Myocyte (in vitro differentiated cells): ENCODE measurements at places on chromosomes 2 and 18.

- peak; percentile 27 for DNase-seq
Observed at GRCh38 chr2:174522553-174522952, 35.7 kb upstream of the GPR155 start.

GRCh38 chr2:42949125-42949524 is 156.7 kb upstream of the HAAO start:
- DNase-seq, result no peak

DNA sequence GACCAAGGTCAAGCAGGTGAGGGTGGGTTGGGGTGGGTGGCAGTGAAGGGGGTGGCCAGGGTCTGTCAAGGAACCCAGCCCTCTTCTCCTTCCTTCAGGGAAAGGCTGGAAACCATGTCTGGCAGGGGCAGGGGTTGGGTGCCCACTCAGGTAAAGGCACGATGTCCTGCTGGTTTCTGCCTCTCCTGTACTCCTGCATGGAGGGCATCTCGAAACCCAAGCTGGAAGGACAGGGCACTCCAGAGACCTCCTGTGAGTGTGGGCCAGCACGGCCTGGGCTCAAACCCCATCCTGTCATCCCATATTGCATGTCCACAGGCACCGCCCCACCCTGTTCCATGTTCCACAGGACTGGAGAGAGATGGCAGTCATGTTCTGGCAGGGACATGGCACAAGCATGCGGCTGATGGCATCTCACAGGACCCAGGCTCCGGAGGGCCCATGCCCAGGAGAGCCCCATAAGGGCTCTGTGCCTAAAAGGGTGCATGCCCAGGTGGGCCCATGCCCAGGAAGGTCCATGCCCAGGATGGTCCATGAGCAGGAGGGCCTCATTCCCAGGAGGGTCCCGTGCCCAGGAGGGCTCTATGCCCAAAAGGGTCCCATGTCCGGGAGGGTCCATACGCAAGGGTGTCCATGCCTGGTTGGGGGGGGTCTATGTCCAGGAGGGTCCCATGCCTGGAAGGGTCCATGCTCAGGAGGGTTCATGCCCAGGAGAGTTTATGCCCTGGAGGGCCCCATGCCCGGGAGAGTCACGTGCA is 6.4 kb downstream of the GPR35 start:
- no peak for DNase-seq

DNA sequence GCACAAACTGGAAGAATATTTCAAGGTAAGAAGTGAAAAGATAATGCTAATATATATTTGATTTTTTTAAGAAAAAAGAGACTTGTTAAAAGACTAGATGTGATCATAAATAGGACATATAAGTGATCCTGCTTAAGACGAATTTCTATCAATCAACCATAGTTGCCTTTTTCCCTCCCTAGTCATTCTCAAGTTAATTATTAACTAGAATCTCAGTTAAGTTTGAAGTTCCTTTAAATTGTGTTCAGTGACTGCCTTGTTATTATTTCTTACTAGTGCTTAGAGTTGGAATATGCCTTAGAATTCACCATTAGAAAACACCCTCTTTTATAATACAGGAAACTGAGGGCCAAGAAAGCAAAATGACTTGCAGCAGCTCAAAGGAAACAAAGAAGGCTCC is 141.5 kb upstream of the SP5 start:
- DNase-seq, result no peak

GRCh38 chr2:165793779-165794535 is at the start of gene GALNT3:
Gene GALNT3, minus strand, starts transcription at chr2:165794247. Its CDS starts 23,547 bp downstream, at chr2:165770700.
- no peak for DNase-seq

DNA sequence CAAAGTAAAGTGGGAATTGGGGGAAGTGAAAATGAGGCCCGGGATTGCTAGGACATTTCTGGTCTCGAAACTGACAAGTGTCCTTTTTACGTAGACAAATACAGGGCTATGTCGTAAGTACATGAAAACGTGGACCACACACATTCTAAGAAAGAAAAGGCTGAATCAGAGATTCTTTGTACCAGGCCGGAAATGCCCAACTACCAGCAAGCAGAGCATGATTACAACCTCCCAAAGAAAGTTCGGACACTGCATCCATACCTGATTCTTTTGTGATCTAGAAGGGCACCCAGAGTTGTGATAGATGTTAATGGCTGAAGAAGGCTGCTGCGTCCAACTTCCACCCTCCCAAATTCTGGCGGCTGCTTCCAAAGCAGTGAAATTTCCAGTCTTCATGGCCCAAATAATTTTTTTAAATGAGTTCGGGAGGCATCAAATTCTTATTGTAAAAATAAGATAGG is 1.7 kb downstream of the RBMS1 start:
- peak; percentile 53 for DNase-seq

- no peak for DNase-seq
Observed at GRCh38 chr18:48836231-48836805, 114.4 kb downstream of the SMAD7 start.

GRCh38 chr2:230661072-230661957 is 51.3 kb upstream of the CAB39 start:
- DNase-seq, result no peak

GRCh38 chr2:205216580-205216979 is 465.7 kb upstream of the NRP2 start:
- DNase-seq, result no peak

DNA sequence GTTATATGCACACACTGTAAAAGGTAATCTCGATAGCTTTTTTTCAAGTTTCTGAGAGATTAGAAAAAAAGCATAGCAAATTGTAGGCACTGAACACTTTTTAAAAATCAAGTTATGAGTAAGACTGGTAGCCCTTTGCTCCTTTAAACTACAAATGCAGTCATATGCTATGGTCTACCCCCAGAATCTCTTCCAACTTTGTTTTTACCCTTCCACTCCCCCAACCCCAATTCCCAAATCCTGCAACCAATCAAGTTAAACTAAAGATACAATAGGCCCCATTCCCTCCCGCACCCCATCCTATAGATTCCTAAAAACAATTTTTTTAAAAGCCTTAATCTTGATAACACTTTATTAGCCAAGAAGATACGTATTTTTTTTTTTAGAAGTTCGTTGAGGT is 752 bp upstream of the BAZ2B start:
- DNase-seq, result no peak

DNA sequence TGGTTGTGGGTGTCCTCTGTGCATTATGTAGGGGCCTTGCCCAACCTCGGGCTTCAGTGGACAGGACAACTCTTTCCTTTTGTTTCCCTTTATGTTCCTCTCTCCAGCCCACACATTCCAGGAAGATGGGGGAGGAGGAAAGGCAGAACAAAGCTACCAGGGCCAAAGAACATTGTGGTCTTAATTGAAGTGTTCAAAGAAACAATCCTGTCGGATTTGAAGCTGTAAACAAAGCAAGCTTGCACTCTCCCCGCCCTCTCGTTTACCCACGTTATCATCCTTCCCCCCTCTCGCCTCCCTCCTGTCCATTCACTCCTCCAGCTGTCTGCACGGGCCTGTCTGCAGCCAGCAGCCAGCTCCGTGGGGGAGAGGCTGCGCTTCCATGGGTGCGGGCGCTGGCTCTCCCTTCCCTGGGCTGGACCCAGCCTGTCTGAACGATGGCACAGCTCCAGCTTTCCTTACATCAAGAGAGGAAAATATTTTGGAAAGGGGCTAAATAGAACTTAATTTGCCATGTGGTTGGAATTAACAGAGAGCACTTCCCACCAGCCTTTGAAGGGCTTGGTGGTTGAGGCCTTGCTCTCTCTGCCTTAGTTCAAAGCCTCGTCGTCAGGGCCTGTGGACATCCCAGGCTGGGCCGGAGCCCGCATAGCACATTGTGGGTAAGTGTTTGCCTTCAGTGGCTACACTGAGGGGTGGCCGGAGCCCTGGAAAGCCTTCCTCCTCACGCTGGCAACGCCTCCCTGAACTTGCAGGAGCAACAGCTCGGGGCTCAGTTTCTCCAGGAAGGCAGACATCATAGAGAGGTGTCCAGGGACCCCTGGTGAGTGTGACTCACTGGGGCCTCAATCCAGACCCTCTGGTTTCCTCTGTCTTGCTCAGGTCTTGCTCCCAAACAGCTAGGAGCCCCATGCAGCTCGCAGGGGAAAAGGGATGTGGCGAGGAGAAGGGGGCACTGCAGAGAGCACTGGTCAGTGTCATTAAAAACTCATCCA is 60.6 kb upstream of the HS6ST1 start:
- DNase-seq, result no peak

DNA sequence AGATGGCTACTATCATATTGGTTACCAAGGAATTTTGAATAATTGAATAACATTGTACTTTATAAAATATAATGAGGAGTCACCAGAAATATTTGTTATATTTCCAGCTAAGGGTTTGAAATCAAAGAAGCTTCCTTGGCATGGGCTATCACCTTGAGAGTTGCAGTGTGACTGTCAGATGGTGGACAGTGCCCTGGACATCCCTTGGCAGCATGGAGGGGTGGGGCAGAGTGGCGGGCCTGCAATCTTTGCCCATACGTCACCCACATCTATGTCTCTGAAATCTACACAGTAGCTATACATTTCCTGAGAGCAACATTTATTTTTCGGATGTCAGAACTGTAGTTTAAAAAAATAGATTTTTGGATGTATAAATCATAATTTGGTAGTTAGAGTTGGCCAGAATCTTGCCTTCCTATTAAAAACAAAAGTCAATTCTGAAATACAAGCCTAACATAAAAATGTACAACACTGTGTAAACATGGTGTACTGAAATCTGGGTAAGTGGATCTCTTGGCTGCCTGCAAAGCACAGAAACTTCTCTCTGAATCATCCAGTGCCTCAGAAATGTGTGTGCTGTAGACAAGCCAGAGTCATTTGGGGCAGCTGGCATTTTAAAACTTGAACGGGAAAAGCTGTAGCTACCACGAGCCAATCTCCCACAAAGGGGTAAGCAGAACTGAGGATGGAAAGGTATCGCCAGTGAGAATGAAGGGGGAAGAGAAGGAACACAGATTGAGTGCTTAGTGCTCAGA is 124.2 kb upstream of the ARHGAP28 start:
- DNase-seq, result peak; percentile 67

- no peak for DNase-seq
Observed at GRCh38 chr2:3319745-3320566, 57.7 kb downstream of the EIPR1 start.

GRCh38 chr2:3647831-3648651 is 10.0 kb upstream of the ALLC start:
- DNase-seq, result no peak

GRCh38 chr18:62991959-62992358 is 276.6 kb downstream of the PHLPP1 start:
- DNase-seq, result no peak

- peak; percentile 75 for DNase-seq
Observed at GRCh38 chr2:217964275-217965161, 38.3 kb downstream of the TNS1 start.

- DNase-seq, result no peak
Observed at GRCh38 chr2:57878866-57879210, 167.8 kb upstream of the VRK2 start.

DNA sequence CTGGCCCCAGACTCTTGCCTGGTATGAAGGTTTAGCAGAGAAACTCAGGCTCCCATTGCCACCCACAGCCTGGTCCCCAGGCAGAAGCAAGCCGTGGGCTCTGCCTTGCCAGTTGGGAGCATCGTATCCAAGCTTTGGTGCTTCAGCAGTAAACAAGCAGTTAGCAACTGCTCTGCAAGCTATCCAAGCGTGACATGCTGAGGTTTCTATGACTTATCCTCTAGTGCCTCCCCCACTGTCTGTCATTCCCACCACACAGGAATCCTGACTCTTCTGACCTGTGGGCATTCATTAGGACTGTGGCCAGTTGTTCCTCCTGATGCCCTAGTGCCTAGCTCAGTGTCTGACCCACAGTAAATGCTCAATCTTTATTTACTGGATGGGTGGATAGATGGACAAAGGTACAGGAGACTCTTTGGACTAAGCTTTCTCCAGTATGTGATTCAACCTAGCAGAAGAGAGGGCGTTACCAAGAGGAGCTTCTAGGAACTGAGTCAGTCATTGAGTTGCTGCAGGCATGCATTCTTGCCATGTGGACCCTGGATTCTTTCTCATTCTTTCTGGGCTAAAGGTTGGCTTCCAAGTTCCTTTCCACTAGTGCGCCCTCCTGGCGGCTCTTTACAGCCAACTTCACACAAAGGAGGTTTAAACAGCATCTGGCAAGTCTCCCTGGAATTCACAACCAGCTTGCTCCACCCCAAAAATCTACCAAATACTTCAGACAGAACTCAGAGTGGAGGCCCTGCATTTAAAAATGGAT is 40.6 kb upstream of the MRPL19 start:
- DNase-seq, result peak; percentile 66

GRCh38 chr2:44746856-44747615 is 194.5 kb upstream of the SIX3 start:
- DNase-seq, result peak; percentile 29

DNA sequence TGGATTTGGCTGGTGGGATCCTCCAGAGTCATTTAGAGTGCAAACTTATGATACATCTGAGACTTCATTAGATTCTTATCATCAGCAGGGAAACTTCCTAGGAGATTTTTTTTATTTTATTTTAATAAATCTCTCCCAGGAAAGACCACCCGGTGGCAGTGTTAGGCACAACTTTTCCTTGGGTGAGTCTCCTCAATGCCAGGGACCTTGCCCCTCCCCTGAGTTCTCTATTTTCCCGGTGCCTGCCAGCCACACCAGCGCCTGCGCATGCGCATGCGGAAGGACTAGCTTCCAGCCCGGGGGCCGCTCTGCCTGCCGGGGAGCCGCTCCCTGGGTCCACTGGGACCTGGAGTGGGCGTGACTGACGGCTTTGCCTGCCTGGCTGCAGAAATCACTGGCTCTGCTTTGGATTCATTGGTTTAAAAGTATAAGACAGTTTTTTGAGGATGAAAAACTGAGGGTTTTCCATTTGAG is 86.6 kb downstream of the TMEM182 start:
- peak; percentile 88 for DNase-seq

DNA sequence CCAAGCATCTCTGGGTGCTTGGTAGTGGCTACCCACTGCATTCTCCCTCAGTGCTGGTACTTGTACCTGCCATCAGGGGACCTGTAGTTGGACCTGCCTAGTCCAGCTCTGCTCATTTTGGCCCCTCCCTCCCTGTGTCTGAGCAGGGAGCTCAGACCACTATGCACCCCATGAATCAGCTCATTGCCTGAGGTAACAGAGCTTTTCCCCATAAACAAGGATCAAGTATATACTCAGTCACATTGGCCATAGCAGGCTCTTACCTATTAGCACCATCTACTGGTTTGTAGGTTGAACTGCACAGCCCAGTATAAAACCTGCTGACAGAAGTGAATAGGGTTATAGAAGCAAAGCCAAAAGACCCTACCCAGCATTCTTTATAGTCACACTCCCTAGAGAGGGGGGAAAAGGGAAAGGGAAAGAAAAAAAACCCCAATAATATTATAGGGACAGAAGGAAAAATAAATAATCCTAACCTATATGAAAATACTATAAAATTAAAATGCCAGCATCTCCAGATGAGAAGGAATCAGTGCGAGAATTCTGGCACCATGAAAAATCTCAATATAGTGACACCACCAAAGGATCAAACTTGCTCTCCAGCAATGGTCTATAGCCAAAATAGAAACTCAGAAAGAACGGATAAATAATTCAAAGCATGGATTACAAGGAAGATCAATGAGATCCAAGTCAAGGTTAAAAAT is 6.9 kb upstream of the FLACC1 start:
- no peak for DNase-seq

GRCh38 chr18:8283891-8284585 is 325.2 kb upstream of the RAB12 start:
- peak; percentile 47 for DNase-seq

GRCh38 chr2:45987856-45988255 is 309.4 kb upstream of the EPAS1 start:
- no peak for DNase-seq

- no peak for DNase-seq
Observed at GRCh38 chr2:238972146-238972445, 124.2 kb downstream of the TWIST2 start.
